Mammary epithelial cell (primary cell): ENCODE measurements at places on chromosomes 7 and 10.
A peak's percentile ranks its signal among the peaks of the same experiment; 100 is the strongest.

- no peak for DNase-seq
Measured at GRCh38 chr7:94252124-94252523, 142.6 kb upstream of the COL1A2 start.

DNA sequence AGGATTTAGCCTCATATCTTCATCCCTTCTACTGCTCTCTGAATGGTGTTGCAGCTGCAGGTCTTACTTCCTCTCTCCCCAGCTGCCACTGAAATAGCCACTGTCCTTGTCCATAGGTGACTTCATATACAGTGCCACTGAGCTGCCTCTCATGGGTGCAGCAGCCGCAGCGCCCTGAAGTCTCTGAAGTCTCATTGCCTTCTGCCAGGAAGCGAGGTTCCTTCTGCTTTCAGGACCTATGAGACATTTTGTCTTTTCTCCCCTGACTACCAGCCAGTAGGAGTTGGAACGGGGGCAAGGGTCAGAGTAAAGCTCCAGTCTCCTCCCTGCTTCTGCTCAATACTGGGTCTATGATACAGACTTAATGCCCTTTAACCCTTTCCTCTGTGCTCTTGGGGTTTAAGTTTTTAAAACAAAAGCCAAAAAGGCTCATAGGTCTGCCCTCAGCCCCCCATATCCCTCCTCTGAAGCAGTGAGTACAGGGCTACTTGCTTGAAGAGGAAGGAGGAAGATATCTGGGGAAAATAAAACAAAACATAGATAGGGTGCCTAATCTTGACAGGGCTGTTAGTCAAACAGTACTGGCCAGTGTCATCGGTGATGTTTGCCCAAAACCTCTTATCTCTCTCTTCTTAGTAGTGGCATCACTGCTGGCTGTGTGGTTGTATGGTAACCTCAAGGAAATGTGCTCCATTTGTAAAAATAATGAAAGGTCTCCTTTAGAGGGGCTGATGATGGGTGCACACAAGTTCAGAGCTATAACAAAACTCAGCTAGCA, 7.1 kb downstream of the PLCE1 start:
- DNase-seq, result no peak

DNA sequence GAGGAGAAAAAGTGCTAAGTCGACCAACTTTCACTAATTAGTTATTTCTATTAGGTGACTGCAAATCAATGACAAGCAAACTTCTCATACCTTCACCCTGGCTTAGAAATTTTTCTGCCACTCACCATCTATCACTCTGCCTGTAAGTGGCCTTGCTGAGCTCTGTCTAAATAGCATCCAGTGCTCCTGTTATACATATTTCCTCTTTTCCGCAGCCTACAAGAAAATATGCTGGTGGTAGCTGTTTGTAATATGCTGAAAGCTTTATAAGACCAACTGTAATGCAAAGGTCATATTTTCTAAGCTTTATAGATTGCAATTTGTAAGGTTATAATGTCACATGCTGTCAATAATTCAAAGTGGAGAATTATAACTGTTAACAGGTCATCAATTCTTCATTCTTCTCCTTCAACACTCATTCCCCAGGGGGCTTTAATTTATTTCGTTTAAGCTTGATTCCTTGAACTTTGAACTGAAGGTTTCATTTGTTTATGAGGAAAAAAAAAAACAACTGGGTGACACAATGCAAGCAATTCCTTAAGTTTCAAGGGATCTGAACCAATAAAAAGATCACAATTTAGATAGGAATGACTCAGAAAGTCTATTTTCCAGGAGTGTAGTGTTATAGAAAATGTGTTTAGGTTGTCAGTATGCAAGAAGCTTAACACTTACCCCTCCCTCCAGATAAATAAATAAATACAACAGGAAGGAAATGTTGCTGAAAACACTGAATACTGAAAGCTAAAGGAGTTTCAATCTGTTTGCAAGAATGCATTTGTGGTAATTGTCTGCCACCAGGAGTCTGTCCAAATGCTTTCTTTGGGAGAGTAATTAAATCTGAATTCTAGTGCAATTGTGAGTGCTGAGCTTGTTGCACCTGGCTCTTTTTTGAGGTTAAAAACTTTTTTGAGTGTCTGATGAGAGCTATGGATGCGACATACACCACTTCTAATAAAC, 183.7 kb downstream of the SORCS1 start:
- no peak for DNase-seq

DNA sequence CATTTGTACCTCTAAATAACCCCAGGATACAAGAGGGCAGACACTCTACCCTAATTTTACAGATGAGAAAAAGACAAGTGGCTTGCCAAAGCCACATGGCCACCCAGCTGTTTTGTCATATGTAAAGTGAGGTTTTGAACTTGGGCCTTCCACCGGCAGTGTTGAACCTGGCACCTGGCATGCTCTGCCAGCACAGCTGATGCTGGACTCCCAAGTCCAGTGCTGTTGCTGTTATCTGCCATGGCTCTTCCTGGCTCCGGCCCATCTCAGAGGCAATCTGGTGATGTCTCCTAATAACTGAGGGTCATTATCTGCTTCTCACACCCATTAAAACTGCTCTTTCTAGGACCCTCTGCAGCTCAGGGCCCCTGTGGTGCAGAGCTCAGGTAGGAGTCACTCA, 25.0 kb downstream of the BCCIP start:
- DNase-seq, result no peak

DNA sequence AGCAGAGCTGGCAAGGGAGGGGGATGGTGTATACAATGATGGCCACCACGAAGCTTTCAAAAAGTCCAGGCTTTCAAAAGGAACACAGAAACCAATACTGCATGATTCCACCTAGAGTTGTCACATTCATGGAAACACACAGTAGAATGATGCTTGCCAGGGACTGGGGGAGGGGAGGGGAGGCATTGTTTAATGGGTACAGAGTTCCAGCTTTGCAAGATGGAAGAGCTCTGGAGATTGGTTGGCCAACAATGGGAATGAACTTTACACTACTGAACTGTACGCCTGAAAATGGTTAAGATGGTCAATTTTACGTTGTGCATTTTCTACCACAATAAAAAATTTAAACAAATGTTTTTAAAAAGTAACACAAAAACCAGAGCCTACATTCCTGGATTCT, 104.5 kb upstream of the KDM7A start:
- DNase-seq, result no peak

DNA sequence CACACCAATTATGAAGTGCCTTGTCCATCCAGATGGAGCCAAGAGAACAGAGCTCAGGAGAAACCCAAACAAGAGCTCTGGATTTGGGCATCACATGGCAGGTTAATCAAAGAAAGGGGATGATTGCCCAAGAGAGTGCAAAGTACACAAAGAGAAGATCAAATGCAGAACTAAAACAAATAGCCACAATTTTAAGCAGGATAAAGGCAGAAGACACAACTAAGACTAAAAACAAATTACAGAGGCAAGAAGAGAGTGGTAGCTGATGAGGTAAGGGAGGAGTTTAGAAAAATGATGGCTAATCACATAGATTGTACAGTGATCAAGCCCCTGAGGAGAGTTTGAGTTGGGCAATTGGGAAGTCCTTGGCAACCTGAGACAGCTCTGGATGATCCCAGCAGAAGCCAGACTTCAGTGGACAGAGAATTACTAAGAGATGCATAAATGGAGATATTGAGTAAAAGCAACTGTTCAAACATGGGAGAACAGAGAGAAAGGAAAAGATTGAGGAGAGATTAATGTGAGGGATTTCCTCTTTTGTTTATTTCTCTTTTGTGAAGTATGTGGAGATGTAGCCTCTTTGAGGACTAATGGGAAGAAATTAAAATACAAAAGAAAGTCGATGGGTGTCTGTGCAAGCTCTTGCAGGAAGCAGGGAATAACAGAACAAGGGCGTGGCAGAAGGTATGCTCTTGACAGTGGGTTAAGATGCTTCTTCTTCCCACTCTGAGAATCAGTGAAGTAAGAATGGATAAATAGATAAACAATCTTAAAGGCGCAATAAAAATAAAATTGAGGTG, 101.9 kb downstream of the LRRN3 start:
- DNase-seq, result no peak

DNA sequence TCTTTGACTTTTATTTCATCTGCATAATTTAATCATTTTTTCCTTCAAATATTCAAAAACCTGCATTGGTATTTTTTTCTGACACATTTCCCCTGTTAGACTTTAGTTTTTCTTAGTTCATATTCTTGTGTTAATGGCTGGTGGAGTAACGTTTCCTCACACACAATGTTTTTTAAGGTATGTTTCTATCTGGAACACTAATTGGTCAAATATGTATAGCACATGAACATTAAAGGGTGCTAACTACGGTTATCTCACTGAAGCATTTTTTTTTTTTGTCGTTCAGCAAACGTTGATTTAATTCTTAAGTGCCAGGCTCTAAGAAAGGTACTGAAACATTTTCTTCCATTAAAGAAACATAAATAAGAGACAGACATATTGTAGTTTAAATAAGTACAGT, 87.7 kb downstream of the PTPRZ1 start:
- DNase-seq, result no peak

GRCh38 chr7:136657482-136657921, 210.9 kb upstream of the CHRM2 start:
- DNase-seq, result no peak

DNA sequence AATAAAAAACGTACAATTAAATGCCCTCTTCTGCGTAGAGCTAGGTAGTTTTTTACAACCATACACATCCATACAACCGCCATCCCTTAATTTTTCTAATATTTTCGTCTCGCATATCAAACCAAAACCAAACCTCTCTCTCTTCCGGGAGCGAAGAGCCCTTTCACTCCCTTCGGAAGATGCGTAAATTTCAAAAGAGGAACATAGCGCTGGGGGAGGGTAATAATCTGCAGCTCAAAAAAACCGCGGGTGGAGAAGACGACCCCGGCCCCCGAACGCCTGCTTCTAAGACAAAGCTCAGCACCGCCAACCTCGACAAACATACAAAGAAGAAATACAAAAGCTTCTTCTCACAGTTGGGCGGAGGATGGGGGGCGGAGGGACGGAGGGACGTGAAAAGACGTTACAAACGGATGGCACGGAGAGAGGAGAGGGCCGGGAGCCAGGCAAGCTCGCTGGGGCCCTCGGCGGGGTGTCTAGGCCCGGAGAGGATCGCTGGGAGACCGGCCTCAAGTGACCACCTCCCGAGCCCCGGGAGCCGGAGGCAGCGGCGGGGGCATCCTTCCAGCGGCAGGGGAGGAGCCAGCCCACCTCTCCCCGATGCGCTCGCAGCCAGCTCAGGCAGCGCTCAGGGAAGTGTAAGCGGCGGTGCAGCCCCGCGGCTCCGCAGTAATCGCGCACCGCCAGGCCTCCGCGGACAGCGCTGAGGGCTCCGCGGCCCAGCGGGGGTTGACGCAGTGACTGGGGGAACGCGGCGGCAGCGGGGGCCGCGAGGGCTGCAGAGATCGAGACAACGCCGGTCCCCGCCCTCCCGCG, 851 bp downstream of the MKRN1 start:
- DNase-seq, result peak; percentile 46

DNA sequence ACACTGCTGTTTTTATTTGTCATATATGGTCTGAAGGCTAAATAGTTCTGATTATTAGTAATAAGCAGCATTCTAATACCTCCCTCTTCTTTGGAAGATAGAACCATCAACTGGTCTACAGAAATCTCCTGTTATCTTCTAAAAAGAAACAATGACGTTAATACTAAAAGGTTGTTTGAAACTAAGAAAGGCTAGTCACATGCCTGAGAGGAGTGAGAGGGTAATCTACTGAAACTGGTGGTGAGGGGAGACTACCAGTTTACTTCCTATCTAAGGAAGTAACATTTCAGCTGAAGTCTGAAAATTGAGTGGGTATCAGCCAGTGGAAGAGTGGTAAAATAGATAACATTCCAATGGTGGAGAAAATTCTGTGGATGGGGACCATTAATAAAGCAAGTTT, 48.4 kb downstream of the FGFBP3 start:
- no peak for DNase-seq

- DNase-seq, result no peak
Measured at GRCh38 chr7:10036693-10037092, 937.0 kb upstream of the PHF14 start.

DNA sequence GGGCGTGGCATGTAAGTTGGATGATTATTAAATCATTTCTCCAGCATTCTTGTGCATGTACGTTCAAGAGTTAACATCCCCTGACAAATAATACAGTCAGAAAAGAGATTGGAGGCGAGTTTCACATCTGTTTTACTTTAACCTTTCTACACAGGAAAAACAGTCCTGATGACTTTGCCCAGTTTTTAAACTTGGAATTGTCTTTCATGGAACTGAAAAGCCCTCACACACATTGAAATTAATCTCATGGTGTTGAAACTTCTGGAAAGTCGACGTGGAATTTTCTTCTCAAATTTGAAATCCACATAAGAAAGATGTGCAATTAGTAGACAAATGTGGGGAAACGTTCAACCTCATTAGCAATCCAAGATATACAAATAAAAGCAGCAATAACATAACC, 31.2 kb upstream of the ZNF438 start:
- no peak for DNase-seq

DNA sequence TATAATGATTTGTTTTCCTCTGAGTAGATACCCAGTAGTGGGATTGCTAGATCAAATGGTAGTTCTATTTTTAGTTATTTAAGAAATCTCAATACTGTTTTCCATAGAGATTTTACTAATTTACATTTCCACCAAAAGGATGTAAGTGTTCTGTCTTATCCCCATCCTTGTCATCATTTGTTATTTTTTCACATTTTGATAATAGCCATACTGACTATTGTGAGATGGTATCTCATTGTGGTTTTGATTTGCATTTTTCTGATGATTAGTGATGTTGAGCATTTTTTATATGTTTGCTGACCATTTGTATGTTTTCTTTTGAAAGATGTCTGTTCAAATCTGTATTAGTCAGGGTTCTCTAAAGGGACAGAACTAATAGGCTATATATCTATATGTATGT, 160.0 kb upstream of the TMEM229A start:
- no peak for DNase-seq

DNA sequence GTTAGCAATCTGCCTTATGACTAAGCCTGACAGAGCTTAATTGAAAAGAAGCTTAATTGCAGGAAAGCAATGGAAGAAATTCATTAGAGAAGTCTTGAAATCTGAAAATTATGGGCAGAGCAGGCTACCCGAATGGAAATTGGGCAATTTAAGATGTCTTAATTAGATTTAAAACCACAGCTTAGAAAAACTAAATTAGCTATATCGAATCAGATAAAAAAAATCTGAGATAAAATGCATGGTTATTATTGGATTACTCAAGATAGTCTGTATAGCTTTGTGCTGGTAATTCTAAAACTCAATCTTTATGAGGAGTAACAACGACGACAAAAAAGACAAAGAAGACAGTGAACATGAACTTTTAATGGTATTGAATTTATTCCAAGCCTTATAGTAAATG, 248.1 kb upstream of the LRRN3 start:
- no peak for DNase-seq

GRCh38 chr10:47241256-47241655, 58.7 kb upstream of the GDF10 start:
- no peak for DNase-seq

- no peak for DNase-seq
Measured at GRCh38 chr7:87113077-87113476, 39.2 kb upstream of the DMTF1 start.
